AML-193 (cell line): ENCODE measurements at places on chromosomes 2 and 18.

- no peak for DNase-seq
Observed at GRCh38 chr18:75818383-75818782, 390.9 kb upstream of the SMIM21 start.

GRCh38 chr2:42849311-42849710 lies 56.9 kb upstream of the HAAO start:
- no peak for DNase-seq

DNA sequence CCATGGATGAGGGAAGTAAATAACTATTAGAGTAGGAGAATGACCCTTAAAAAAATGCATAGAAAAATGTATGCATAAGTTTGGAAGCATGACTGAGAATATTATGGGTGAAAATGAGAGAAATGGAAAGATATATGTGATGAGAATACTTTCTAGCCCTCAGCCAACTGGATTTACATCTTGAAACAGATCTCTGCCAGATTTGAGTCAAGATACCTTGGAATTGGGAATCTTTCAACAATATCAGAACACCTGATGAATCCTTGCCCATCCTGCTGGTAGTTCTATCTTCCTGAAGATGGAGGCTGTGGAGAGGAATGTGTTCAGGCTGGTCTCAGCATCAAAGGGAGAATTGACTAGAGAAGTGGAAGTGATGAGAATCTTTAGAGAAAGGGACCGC lies 5.8 kb downstream of the TET3 start:
- no peak for DNase-seq

DNA sequence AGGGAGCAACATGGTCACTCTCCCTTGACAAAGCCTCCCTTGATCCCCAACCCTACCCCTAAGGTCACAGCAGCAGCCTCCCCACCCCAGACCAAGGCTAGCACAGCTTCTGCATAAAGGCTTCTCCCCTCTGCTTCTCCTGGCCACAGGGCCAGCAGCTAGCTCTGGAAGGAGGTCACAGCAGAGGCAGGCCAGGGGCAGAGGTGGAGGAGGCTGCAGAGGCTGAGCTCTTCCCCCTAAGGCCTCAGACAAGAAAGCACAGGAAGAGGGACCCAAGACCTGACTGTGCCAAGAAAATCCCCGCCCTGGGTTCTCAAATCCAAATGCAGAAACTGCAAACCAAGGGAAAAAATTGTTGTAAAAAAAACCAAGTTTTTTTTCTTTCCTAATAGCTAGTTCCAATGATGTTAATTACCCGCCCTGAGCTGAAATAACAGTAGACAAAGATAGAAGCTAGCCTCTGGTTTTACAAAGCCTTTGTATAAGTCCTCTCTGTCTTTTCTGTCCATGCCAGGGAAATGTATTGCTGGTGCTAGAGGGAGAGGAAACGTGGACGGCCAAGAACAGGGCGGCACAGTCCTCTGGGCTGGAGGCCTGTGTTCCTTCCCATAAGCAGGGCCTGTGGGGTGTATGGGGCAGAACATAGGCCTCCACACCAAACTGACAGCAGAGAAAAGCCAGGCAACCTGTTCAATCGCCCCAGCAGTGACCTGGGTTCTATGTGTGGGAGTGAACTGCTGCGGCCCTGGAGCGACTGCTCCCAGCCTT lies 79.5 kb downstream of the POLR1A start:
- DNase-seq: no peak

DNA sequence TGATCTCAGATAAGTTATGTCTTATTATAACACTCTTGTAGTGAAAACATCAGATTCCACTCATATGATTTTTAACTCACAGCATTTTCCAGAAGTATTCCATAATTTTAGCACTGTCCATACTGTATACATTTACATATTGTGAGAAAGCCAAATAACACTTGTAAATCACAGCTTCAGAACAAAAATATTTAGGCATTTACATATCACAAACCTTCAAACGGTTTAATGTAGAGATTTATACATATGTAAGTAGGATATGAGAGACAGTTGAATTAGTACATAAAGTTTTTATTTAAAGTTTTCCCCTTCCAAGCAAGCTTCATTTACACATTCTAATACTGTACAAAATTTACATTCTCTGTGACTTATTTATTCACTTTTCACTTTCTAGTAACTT lies 100.4 kb downstream of the KLHL14 start:
- no peak for DNase-seq

DNA sequence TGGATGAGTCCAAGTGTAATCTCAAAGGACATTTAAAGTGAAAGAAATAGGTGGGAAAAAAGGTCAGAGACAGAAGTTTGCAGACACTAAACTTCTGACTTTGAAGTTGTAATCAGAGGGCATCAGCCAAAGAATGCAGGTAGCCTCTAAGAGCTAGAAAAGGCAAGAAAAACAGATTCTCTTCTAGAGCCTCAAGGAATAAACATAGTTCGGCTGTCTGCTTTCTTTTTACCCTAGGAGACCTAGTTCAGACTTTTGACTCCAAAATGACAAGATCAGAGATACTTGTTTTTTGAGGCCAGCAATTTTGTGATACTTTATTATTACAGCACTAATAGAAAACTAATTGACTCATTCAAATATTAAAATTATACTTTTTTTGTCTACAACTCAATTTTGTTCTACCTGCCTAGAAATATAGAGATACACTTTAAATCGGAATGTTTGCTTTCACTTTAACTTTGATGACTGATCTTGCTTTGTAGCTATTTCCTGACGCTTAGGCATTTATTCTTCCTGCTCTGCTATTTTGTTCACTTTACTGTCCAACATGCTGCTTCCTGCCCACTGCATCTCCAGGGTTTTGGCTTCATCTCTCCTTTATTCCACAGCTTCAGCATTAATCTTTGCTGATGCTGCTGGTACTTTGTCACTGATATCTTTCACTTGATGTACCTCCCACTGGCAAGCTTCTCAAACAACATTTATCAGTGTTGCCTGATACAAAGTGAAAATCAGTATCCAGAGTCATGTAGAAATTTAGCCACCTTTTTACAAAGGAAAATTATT lies 272.5 kb downstream of the DSEL start:
- DNase-seq: no peak

GRCh38 chr2:131029812-131030211 lies 63.4 kb downstream of the FAM168B start:
- DNase-seq: no peak

DNA sequence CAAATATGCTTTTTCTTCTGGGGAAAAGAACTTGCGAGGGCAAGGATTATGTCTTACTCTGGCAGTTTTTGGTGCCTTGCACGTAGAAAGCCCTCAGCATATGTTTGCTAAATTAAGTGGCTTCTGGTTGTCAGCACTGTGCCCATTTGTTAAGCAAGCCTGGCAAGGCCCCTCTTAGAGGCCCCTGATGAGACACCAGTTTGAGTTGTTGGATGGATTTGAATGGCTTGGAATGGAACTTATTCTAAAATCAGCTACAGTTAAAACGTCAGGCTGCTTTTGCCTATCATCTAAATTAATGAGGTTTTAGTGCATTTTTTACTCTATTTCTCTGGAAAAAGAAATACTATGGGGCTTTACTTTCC lies 28.2 kb downstream of the TMEM182 start:
- DNase-seq: no peak

DNA sequence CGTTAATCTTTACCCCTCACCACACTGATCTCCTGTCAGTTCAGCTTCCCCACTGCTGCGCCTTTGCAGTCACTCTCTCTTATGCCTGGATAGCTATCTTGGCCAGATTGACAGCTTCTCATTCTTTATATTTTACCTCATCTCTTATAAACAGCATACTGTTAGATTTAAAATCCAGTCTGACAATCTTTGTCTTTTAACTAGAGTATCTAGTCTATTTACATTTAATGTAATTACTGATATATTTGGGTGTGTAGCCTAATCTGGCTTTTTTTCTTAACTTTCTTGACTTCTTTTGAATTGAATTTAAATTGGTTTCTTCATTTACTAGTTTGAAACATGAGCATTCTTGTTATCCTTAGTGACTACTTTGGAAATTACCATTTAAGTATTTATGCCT lies 225.1 kb downstream of the PRKCE start:
- DNase-seq: no peak

GRCh38 chr18:72869226-72870185 lies 1.7 kb upstream of the NETO1 start:
- peak; percentile 13 for DNase-seq

- DNase-seq: no peak
Observed at GRCh38 chr2:9760069-9760901, 83.0 kb upstream of the TAF1B start.

GRCh38 chr2:178072383-178073301 lies at the start of gene PDE11A:
Gene PDE11A (minus strand): TSS chr2:178072777. CDS start chr2:178072437, 340 bp downstream.
- no peak for DNase-seq

GRCh38 chr18:25805939-25806338 lies 284.5 kb downstream of the SS18 start:
- no peak for DNase-seq

GRCh38 chr2:8839189-8839965 lies 2.0 kb upstream of the KIDINS220 start:
- DNase-seq: no peak

GRCh38 chr2:239760596-239760995 lies 264.5 kb downstream of the NDUFA10 start:
- no peak for DNase-seq

GRCh38 chr2:8976442-8977259 lies 26.8 kb downstream of the MBOAT2 start:
- DNase-seq: no peak

DNA sequence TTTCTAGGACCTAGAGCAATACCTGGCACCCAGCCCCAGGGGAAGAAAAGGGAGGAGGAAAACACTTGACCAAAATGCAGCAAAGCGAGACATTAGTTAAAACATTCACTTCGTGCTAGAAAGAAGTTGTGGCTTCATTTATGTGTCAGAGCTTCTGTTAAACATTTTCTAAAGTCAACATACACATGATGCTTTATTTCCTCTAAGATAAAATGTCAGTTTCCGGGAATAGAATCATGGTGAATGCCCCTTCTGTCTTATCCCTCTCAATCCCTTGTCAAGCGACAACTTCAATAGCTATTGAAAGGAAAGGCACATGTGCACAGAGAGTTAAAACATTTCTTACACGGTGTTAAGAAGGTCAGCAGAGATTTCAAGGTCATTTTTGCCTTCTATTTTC lies 404.6 kb upstream of the CWC22 start:
- DNase-seq: no peak
